ENCODE measurements at places on chromosomes 16 and 17.

- no peak for DNase-seq
Observed at GRCh38 chr17:13736916-13737315, 135.2 kb upstream of the HS3ST3A1 start.

DNA sequence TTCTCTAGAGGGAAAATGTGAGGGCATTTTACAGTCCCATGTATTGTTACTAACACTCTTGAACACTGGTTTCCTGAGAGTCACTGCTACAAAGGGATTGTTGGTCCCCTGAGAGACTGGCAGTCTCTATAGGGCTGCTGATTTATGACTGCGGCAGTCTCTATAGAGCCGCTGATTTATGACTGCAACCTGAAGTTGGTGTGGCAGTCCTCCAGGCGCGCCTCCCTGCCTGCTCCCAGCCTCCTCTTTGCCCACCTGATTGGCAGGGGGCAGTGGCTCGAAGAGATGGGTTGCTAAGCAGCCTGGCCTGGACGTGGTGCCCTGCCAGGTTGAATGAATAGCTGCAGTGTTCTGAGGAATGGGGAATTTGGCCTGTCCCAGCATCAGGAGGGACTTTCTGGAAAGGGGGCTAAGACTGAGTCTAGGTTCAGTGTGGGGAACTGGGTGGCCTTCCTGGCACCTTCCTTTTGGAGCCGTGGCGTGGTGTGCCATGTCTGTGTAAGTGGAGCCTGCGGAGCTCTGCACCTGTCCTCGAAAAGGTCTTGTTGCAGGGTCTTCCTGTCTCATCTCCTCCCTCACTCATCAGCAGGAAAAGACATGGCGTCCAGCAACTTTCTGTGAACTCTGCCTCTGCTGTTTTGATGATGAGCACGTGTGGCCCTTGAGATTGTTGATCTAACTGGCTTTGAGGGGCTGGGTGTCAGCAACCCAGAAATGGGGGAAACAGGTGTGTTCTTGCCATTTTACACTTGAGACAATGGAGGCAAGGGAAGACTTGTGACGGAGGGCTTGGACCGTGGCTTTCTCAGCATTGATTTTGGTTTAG is 24.9 kb downstream of the SAP30BP start:
- DNase-seq: no peak

DNA sequence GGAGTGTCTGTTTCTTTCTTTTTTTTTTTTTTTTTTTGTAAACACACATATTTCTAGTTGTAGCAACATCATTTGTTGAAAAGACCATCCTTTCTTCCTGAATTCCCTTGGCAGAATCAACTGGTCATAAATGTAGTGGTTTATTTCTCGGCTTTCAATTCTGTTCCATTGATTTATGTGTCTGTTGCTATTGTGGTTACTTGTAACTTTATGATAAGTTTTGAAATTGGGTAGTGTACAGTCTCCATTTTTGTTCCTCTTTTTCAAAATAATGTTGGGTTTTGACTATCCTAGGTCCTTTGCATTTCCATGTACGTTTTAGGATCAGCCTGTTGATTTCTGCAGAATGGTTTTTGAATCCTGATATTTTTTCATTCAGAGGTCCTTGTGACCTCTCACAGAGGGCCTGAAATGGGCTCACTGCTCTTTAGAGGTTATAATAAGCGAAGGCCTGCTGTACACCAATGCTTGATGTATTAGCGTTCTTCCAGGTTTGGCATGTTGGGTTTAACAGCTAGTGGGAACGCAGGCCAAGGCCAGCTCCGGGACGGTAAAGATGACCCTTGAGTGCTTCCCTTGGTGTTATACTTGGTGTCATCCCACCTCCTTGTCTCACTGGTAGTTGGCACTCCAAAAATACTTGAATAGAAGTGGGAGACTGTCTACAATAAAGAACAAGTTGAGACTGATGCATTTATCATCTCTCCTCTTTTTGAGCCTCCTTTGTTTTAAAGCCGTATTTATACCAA is 43.8 kb downstream of the ZNRF1 start:
- DNase-seq: no peak

GRCh38 chr17:72022328-72023275 is 98.2 kb upstream of the SOX9 start:
- DNase-seq: no peak

GRCh38 chr16:83402967-83403366 is 404.8 kb upstream of the HSBP1 start:
- DNase-seq: peak; percentile 2

GRCh38 chr16:23506606-23506994 is 3.7 kb downstream of the GGA2 start:
- DNase-seq: no peak

DNA sequence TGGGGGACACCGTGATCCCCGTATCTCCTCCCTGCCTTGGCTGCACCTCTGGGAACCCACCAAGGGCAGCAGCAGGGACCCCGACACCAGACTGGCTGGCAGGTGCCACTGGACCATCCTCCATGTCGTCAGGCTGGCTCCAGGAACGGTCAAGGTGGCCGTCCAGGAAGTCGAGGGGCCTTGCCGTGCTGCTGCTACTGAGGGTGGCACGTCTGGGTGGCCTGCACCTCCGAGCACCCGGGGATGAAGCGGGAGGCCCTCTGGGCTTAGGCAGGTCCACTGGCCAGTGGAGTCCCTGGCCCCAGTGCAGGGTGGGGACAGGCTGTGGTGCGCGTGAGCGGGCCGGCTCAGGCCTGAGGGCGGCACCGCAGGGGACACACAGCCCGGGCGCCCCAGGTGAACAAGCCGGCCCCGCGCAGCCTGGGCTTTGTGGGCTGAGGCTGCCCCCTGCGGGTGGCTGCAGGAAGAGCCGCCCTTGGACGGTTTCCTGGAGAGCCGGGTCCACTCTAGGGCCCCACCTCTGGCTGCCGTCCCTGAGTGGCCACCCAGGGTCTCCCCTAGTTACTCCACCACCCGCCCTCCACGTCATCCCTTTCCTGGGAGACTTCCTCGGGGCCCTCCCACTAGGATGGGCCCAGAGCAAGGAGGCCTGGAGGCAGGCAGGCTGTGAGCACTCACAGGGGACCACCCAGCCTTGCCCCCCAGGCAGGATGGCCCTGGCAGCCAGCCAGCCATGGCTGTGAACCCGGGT is 42.8 kb upstream of the ZC3H18 start:
- DNase-seq: no peak

DNA sequence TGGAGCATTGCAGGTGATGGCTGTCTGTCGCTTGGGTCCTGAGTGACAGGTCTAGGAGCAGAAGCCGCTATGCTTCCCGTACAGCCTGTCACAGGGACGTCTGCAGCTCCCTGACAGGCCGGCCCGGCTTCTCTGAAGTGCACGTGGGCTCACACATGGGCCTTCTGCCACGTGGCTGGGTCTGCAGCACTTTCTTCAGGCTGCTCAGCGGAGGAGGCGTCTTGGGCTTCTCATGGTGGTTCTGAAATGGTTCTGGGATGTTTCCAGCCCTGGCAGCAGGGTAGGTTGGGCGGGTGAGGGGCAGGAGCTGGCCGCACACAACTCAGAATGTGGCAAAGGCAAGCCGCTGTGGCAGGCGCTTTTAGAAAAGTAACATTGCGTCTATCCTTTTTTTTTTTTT is 80.3 kb upstream of the ZNF750 start:
- no peak for DNase-seq

DNA sequence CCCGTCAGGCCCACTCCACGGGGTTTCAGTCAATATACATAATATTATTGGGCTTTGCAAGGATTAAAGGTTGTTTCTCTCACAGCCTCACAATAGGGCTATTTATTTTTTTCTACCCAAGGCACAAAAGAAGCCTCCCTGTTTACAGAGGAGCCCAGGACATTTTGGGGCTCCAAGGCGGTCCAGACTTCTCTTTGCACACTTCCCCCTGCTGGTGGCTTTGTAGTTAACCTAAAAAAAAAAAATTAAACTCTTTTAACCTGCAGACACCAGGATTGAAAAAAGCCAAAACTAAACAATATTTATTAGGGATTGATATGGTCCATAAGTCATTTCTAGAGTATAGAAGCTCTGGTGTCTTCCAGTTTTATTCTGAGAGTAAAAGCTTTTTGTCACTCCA is 169.7 kb upstream of the ZFHX3 start:
- DNase-seq: no peak

- DNase-seq: no peak
Observed at GRCh38 chr17:68710035-68710780, 109.0 kb upstream of the FAM20A start.

DNA sequence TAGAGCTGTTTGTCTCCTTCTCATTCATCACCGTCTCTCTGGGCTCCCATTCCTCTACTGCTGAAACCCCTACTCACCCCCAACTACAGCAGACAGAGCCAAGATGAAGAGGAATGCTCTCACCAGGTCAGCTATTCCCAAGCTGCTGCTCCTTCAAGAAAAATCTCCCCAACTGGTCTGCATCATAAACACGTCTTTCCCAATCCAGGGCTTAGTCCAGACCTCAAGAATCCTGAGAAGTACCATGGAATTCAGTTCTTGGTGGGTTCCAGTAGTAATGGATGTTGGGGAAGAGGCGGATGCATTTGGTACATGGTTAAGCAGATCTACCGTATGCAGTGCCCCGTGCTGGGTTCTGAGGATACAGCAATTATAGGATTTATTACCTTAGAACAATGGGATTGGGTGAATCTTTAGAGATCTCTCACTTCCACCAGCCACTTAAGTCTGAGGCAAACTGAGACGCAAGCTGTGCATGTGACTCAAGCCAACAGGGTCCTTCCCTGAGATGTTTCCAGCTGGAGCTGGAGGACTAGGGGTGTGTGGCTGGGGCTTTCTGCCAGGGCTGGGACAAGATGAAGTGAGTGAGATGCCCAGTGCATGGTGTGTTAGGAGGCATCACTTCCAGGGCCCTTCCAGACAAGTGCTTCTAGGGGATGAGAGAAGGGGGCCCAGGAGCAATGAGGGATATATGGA is 232.7 kb upstream of the CDH5 start:
- DNase-seq: no peak

DNA sequence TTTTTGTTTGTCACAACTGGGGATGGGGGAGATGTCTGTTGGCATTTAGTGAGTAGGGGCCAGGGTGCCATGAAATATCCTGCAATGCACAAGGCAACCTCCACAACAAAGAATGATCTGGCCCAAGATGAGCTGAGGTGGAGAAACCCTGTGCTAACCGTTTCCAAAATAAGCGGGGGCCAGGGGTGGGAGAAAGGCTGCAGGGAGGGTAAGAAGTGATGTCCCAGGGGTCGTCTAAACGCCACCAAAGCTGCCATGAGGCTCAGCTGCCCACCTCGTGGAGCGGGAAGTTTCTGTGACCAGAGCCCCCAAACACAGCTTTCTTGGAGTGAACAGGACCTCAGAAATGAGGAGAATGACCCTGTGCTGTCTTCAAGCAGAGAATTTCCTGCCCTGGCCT is 76.5 kb upstream of the CDH5 start:
- DNase-seq: no peak

GRCh38 chr17:57966875-57967274 is 11.7 kb upstream of the CUEDC1 start:
- DNase-seq: no peak

- DNase-seq: no peak
Observed at GRCh38 chr17:4584917-4585637, 748 bp downstream of the SMTNL2 start.

- no peak for DNase-seq
Observed at GRCh38 chr16:66988197-66988788, at the start of gene CES4A. Gene CES4A, plus strand, starts transcription at chr16:66988589. Its CDS starts 184 bp downstream, at chr16:66988773.

GRCh38 chr17:65514082-65514481 is 47.4 kb downstream of the AXIN2 start:
- DNase-seq: no peak

DNA sequence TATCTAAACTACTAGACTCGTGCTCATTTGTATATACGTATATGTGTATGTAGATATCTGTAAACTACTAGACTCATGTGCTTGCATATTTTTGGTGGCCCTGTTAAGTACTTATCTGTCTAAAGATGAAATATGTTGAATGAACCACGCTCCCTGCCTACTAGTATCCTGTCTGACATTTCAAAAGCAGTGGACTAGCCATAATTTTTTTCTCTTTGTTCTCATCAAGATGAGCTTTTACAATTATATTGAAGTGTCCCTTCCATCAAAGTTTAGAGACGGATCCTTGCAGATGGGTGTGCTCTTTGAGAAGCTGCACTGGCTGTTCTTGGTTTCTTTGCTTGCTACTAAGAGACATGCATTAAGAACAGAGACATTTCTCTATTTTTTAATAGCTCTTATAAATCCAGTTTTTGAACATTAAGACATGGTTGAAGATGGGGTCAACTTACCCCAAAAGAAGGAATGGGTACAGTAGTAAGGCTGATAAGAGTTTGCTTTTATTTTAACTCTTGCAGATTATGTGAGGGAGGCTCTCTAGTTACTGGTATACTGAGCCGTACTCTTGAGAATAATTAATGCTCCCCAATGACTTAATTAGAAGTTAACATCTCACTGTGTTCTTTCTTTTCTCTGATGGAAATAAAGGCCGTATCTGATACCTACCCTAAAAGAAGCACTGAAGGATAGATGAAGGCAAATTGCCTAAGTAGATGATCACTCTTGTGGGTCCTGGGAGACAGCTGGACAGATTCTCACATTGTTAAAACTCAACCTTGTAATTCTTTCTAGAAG is 3.4 kb downstream of the CNTNAP4 start:
- no peak for DNase-seq

- DNase-seq: no peak
Observed at GRCh38 chr17:38596651-38597050, 9.1 kb downstream of the SRCIN1 start.

DNA sequence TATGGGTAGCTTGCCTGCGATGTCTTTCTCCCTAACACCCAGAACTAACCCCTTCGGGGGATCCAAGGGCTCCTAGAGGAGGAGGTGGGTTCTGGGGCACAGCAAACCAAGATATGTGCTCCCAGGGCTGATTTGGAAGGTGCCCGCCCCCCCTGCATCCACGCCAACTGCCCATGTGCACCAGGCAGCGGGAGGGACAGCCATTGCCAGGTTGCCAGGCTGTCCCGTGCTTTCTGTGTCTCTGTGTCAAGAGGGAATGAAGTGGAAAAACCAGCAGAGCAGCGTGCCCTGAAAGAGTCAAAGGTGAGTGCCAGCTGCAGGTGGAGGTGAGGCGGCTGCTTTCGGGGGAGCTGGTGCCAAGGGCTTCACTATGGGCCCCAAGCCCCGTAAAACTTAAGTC is 6.4 kb downstream of the TEKT5 start:
- no peak for DNase-seq

GRCh38 chr17:57604771-57605674 is 140.1 kb downstream of the CCDC182 start:
- peak; percentile 69 for DNase-seq

DNA sequence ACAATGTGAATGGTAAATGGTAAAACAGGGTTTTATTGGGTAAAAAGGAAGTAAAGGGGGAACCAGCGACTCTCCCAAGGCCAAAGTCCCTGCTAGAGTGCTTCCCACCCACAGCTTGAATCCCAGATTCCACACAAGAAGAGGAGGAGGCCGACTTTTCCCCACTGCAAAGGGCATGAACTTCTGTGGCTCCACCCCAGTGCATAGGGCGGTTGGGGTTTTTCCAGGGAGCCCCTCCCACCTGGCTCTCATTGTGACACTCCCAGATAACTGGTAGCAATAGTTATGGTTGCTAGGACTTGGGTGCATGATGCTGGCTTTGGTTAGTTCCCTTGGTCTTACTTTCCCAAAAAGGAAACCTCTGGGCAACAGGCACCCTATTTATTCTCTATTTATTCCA is 666.0 kb upstream of the CA10 start:
- no peak for DNase-seq
